ENCODE measurements at places on chromosomes 6 and 20. TPM values are rescaled to one million over a fixed set of nuclear protein-coding genes. Genes with fewer than 3 reads are reported as not detected.

DNA sequence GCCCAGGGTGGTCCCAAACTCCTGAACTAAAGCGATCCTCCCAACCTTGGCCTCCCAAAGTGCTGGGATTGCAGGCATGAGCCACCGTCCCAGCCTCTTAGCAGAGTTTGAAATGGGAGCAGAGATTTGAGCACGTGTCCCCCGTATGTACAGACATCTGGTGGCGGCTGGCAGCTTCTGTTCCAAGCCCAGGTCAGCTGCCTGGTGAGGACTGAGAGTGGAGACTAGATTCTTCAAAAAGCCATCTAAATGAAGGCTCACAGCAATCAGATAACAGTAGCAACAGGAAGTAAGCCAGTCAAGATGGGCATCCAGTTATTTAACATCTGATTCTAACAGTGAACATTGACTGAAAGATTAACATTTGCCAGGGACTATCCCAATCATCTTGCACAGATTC, 128.1 kb upstream of the AKAP12 start:
- no peaks in the 10 kb centered on the region for H3K4me1 ChIP-seq
- DNase-seq, result no peak
- no peak overlapping the region for H3K4me3 ChIP-seq
- H3K27ac ChIP-seq, result no peak overlapping the region
- no peaks in the 10 kb centered on the region for H3K36me3 ChIP-seq

GRCh38 chr6:8743170-8743745, 307.9 kb upstream of the SLC35B3 start:
- peak overlapping the region; percentile 20 for H3K4me3 ChIP-seq
- H3K36me3 ChIP-seq, result no peaks in the 10 kb centered on the region
- H3K27ac ChIP-seq, result no peak overlapping the region
- H3K27me3 ChIP-seq, result no peaks in the 10 kb centered on the region
- no peaks in the 10 kb centered on the region for H3K4me1 ChIP-seq
- peak; percentile 4 for DNase-seq

- H3K27me3 ChIP-seq, result no peaks in the 10 kb centered on the region
- DNase-seq, result no peak
- no peaks in the 10 kb centered on the region for H3K4me1 ChIP-seq
- H3K36me3 ChIP-seq, result no peaks in the 10 kb centered on the region
These were observed 431.5 kb upstream of the ARID1B start for GRCh38 chr6:156345700-156346099.

DNA sequence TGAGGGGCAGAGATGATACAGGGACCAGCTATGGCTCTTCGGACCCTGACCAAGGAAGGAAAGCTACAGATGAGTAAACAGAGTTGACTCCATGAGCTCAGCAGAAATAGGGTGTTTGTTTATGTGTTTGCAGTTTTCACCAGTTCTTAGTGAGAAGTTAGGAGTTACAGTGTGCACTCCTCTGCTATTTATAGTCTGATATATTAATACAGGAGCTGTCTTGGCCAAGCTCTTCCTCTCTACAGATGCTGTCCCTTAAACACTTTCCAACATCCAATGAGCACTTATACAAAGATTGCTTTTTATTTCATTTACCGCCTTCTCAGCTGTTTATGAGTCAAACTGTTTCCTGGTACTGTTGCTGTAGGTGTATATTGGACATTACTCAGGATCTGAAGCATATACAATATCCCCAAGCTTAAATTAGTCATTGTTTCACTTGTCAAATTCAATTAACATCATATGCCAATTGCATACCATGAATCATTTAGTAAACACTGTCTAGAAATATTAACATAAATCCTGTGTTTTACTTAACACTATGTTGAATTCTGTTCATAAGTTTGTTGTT, 618.0 kb downstream of the PRKN start:
- H3K4me1 ChIP-seq, result no peaks in the 10 kb centered on the region
- no peaks in the 10 kb centered on the region for H3K36me3 ChIP-seq

DNA sequence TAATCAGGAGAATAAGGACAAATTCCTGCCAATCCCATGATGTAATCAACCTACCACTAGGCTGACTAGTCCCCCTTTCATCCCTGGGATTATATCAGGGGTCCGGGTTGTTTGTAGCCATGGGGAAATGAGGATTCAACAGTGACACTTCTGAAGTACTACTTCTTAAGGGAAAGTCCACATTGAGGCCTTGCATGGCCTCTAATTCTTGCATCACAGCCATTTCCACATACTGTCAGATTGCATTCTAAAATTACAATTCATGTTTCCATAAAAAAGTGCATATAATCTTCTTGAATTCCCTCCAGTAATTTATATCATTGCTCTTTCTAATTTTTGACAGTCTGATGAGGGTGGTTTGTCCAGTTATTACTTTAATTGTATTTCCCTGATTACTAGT, 184.2 kb downstream of the PHF3 start:
- H3K27me3 ChIP-seq, result no peaks in the 10 kb centered on the region
- H3K4me1 ChIP-seq, result no peaks in the 10 kb centered on the region
- no peak overlapping the region for H3K27ac ChIP-seq
- H3K4me3 ChIP-seq, result no peak overlapping the region

DNA sequence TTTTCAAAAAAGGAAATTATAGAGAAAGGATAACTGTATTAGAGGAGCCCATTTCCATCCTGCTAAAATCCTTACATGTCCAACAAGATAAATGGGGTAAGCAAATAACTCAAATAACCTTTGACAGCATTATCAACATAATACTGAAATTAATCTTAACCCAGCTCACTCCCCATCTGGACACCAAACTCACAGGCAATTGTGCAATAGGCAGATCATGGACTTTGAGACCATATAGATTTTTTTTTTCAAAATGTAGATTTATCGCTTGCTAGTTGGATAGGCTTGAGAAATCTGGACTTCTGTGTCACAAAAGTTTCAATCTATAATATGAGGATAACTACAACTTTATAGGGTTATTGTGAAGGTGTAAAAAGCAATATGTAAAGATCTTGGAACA, 134.4 kb upstream of the ASCC3 start:
- H3K27me3 ChIP-seq, result no peaks in the 10 kb centered on the region
- H3K4me3 ChIP-seq, result no peak overlapping the region
- H3K4me1 ChIP-seq, result peaks cover 21% of the 10 kb centered on the region
- no peak for DNase-seq
- H3K27ac ChIP-seq, result no peak overlapping the region
- no peaks in the 10 kb centered on the region for H3K36me3 ChIP-seq

Gene ZFP57
- not detected for total RNA-seq

Gene PSORS1C2
- total RNA-seq, result not detected

Gene BPIFB1
- total RNA-seq, result not detected

Gene RSPH4A
- total RNA-seq, result 0.73 TPM

Gene OR2B2
- total RNA-seq, result not detected

Gene TFAP2C
- total RNA-seq, result not detected

Data from naive thymus-derived CD4-positive, alpha-beta T cell (primary cell).